Glutamatergic neuron (in vitro differentiated cells): ENCODE measurements at places on chromosomes 12 and 14. TPM values are rescaled to one million over a fixed set of nuclear protein-coding genes. Genes with fewer than 3 reads are reported as not detected.

DNA sequence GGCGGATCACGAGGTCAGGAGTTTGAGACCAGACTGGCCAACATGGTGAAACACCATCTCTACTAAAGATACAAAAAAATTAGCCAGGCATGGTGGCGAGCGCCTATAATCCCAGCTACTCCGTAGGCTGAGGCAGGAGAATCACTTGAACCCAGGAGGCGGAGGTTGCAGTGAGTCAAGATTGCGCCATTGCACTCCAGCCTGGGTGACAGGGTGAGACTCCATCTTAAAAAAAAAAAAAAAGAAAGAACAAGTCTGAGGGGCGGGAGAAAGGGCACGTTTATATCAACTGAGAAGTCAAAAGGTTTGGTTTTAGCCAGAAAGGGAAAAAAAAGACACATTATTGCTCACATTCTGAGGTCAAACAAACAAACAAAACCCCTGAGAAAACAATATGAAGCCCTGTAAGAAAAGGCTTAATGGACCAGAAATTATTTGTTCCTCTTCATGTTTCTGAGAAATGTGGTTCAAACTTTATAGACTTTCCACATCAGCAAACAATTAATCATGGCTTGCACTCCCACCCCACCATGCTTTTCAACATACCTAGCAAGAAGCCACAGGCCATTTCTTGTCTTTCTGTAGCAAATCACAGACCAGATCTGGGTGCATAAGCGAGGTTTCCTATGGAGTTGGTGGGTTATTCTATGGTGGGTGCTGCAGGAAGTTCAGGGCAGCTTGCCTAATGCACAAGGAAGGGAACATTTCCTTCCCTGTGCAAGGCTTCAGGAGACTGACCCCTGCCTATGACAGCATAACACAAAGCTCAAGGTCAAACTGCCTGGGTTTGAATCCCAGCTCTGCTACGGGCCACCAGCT, 80.1 kb downstream of the SSPN start:
- DNase-seq, result no peak

The OR6C70 gene
- total RNA-seq, result not detected

The RNASE7 gene
- not detected for total RNA-seq

The SLC17A8 gene
- total RNA-seq, result 0.25 TPM

DNA sequence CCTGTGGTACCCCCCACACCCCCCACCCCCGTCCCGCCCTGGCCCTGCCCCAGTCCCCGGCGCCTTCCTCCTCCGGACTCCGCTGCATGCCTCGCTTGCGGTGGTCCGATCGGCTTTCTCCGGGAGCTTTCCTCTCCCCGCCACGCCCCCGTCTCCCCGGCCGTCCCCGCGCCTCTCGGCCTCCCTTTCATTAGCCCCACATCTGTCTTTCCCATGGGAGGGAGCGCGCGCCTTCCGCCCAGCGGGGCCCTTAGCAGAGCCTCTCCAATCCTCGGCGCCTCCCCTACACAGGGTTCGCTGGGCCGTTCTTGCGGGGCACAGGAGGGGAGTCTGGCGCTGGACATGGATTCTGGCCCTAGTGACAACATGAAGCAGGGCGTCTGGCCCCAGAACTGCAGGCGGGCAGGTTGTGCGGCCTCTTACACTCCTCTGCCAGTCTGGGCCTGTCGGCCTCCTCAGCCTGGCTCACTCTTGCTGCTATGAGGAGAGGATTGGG, 1.5 kb upstream of the EFS start:
- peak; percentile 83 for DNase-seq

DNA sequence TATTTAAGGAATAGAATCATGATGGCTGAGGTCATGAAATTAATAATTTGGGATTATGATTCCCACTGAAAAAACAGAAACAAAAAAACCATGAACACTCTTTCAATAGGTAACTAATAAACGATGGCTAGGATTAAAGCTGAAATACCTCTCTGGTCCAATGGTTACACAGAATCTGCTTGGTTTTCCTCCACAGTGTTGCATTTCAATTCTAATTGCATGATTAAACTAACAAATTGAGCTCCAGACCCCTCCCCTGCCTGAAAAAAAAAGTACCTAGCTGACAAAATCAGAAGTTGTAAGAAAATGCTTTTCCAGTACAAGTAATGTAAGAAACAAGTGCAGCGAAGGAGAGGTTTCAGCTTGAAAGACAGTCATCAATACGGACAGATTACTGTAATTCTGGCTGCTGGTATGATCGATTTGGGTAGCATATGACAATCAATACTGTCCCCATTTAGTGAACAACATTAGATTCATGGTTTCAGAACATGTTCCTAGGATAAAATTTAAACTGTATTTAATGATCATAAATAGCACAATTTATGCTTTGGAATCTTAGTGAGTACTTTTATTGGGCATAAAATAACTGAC, 32.0 kb downstream of the INSM2 start:
- no peak for DNase-seq

GRCh38 chr14:101253948-101254347, 307.3 kb upstream of the DIO3 start:
- no peak for DNase-seq

GRCh38 chr14:70052990-70053389, 135.8 kb downstream of the SLC8A3 start:
- DNase-seq, result no peak

- no peak for DNase-seq
These were observed 23.1 kb upstream of the SNAPC1 start for GRCh38 chr14:61739133-61739532.

The FAM90A1 gene
- total RNA-seq, result 0.54 TPM

GRCh38 chr12:111636209-111636945, 37.3 kb upstream of the ATXN2 start:
- DNase-seq, result peak; percentile 29

DNA sequence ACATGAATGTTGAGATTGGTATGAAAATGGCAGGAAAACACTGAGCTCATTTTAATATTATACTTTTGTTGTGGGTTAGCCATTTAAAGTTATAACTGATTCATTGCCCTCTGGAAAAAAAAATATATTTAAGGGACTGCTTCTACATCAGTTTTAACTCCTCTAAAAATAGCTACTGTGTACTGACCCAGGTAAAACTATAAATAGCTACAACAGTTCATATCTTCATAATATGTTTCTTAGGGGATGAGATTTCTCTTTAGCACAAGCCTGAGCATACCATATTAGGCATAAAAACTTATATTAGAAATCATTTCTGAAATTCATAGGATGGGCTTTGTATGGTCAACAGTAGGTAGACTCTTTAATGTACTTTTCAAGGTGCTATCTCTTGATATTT, 81.0 kb downstream of the KTN1 start:
- DNase-seq, result no peak

The AJUBA gene
- total RNA-seq, result 0.34 TPM

- DNase-seq, result no peak
These were observed 81.7 kb downstream of the EEA1 start for GRCh38 chr12:92847368-92847767.

GRCh38 chr12:40622246-40622838, 69.9 kb upstream of the CNTN1 start:
- DNase-seq, result peak; percentile 66

- DNase-seq, result no peak
These were observed 214.9 kb downstream of the KTN1 start for GRCh38 chr14:55794655-55795595.

- no peak for DNase-seq
These were observed 1.3 kb upstream of the CACNA2D4 start for GRCh38 chr12:1919763-1920162.

GRCh38 chr14:106294324-106294723, 767.9 kb downstream of the TMEM121 start:
- DNase-seq, result no peak

DNA sequence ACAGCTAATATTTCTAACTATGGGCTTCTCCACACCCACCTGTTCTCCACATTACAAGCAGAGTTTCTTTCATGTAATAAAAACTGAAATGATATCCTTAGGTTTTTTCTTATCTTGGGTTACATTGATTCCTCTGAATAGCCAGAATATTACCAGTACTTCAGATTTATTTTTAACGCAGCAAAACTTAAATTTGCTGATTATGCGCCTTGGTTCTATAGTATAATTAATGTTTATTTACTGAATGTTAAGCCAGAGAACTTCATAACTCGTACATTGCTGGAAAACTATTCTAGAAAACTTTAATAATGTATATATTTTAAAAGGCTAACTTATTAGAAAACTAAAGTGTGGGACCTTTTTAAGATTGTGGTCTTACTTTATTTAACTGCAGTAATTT, 577.2 kb downstream of the PRKD1 start:
- DNase-seq, result no peak

GRCh38 chr14:57848786-57849185, 17.1 kb downstream of the SLC35F4 start:
- no peak for DNase-seq

DNA sequence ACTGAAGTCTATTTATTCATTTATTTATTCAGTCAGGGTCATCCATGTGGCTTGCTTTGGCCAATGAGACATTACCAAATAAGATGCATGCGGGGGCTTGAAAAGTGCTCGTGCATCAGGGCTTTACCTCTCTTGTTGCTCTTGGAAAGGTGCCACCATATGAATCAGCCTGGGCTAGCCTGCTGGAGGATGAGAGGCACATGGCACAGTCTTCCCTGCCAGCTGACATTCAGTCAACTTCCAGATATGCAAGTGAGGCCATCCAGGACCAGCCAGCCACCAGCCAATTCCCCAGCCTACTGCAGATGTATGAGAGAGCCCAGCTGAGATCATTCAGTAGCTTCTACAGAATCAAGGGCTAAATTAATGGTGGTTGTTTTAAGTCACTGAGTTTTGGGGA, 105.2 kb upstream of the RPH3A start:
- DNase-seq, result no peak

DNA sequence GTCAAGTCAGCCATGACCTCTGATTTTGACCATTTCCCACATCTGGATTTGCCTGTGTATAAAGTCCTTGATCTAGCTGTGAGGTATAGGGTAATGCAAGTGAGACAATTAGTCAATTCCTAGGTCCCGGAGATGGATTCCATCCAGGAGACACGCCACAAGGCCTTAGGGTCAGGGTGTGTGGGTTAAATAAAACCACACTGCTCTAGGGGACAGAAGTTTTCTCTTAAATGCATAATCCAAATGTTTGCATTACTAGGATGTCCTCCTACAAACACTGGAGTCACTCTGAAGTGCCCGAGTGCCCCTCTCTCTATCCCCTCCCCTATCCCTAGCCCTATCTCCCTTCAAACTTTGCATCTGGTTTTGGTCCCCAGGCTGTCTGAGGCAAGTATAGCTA, 26.8 kb downstream of the LRIG3 start:
- DNase-seq, result no peak

- no peak for DNase-seq
These were observed 66.5 kb downstream of the TBC1D30 start for GRCh38 chr12:64890873-64891468.

The TEX52 gene
- total RNA-seq, result not detected

The RBM23 gene
- 70.9 TPM for total RNA-seq

- DNase-seq, result no peak
These were observed 43.7 kb upstream of the BDKRB2 start for GRCh38 chr14:96160913-96161310.

GRCh38 chr12:30826276-30826675, 71.5 kb upstream of the CAPRIN2 start:
- DNase-seq, result no peak
